ENCODE measurements at places on chromosomes 5 and 9.
A peak's percentile ranks its signal among the peaks of the same experiment; 100 is the strongest.

DNA sequence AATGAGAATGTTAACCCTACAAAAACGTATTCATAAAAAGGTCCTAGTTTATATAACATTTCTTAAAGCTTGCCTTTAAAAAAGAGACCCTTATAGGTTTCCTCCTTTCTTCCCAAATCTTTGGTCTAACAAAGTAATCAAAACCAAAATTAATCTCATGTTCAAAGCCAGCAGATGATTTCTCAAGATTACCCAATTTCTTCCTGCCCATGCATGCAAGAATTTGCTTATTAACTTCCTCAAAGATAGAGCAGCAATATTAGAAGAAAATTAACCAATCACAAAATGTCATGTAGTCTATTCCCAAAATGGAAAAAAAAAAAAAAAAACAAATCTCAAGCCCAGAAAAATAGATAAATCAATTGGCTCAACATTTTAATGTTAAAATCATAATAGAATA is 114.9 kb downstream of the MLLT3 start:
- DNase-seq, result no peak

GRCh38 chr5:158898185-158899177 is 201.2 kb downstream of the EBF1 start:
- no peak for DNase-seq

- DNase-seq, result no peak
Measured at GRCh38 chr5:39186289-39186688, 33.1 kb downstream of the FYB1 start.

- no peak for DNase-seq
Measured at GRCh38 chr9:93209097-93209496, 25.2 kb downstream of the WNK2 start.

DNA sequence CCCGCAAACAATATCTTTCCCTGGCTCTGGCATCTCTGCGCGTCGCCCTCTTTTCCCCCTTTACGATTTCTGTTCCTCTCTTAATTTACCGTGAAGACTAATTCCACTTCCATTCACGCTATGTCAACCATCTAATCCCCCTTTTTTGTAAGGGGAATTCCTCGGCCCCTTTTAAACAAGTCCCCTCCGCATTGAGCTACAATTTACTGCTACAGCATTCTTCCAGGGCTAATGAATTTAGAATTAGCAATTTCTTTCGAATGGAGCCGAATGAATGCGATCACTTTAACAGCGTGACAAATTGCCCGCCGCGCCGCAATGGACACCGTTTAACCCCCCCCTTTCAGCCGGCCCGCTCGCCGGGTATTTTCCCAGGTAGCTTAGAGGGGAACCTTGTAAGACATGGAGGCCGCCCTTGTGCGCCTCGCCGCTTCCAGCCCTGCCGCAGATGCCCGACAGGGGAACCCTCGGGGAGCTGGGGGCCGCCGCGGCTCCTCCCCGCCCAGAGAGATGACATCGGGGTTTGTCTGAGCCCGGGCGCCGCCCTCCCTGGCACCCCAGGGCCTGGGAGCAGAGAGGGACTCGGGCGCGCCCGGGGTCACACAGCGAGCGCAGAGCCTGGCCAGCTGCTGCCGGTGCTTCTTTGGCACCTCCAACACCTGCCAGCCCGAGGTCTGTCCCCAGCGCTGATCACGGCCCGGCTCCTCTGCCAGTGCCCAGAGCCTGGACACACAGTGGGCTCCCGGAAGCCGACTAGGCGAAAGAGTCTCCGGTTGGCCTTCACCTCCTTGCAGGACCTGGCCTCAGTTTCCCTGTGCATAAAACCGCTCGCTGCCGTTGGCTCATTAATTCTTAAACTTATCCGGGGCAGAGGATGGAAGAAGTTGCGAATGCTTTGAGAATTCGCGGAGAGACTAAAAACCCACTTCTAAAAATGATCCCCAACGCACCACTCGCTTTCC is 1.3 kb downstream of the PRDM12 start:
- no peak for DNase-seq

- DNase-seq, result no peak
Measured at GRCh38 chr9:86807367-86807976, 139.8 kb downstream of the GAS1 start.

GRCh38 chr9:70510157-70510770 is 95.8 kb upstream of the KLF9 start:
- DNase-seq, result peak; percentile 57

GRCh38 chr9:88974641-88975040 is 16.6 kb upstream of the S1PR3 start:
- no peak for DNase-seq

GRCh38 chr5:157613385-157614245 is 38.0 kb upstream of the ADAM19 start:
- no peak for DNase-seq

- DNase-seq, result no peak
Measured at GRCh38 chr5:3301306-3301705, 294.3 kb upstream of the IRX1 start.

- no peak for DNase-seq
Measured at GRCh38 chr9:124381170-124381945, 33.9 kb downstream of the PSMB7 start.

- DNase-seq, result no peak
Measured at GRCh38 chr5:109652096-109652495, 37.6 kb upstream of the MAN2A1 start.

DNA sequence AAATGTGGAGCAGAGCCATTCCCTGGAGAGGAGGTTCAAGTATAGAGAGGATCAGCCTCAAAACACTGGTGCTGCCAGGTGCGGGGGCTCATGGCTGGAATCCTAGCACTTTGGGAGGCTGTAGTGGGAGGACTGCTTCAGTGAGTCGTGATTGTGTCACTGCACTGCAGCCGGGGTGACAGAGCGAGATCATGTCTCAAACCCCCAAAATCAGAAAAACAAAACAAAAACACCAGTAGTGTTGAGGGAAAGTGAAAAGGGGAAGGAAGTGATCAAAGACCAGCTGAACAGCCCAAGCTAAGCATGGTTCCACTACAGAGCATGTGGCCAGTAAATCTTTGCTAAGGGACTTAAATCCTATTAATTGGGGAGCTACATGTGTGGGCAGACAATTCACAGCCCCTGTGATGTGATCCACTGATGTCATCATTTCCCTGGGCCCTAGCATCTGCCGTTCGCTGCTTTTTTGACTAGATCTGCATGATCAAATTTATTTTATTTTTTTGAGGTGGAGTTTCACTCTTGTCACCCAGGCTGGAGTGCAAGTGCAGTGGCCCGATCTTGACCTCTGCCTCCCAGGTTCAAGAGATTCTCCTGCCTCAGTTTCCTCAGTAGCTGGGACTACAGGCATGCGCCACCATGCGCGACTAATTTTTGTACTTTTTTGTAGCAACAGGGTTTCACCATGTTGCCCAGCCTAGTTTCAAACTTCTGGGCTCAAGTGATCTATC is 2.7 kb upstream of the PCBD2 start:
- DNase-seq, result no peak

DNA sequence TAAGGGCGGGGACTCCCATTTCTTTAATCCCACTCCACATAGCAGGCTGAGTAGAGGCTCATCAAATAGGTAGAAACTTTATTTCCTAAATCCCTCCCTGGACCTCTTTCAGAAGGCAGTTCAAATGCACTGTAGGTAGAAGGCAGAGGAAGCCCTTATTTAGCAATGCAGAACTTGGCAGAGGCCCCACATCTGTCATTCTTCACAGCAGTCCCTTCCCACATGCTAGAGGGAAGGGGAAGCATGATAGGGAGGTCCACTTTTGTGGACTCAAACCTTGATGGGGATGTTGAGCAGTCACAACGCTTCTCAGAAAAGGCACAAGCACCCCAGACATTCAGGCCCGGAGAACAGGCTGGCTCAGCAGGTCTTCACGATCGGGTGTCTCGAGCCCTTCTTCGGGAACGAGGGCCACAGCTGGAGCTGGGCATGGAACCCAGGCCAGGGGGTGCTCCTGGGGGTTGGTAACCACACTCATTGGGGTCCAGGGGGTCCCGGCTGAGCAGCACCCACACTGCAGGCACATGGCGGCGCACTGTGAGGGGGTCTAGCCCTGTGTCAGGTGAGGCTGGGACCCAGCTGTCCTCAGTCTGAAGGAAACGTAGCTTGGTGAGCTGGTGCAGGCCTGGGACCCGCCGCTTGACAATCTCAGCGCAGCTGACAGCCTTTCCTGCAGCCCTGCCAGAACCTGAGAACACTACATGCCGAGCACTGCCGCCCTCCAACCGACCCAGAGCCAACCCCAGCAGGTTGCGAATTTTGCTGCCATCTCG is 1.3 kb downstream of the RPP25L start:
- DNase-seq, result no peak

DNA sequence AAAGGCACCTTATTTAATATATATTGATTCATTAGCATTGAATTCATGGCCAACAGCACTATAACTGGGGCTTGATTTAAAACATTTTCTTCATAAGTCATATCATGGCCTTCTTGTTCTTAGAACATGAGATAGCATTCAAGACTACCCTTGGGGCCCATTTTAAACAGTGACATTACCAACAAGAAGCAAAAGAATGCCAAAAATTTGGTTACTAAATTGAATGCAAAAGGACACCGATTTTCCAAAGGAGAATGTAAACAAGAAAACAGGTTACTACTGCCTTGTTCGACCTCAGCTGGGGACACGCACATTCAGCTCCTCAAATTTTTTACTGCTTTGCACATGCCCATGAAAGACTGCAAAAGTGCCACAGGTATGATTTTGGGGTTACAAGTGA is 219.4 kb upstream of the TLE4 start:
- no peak for DNase-seq

DNA sequence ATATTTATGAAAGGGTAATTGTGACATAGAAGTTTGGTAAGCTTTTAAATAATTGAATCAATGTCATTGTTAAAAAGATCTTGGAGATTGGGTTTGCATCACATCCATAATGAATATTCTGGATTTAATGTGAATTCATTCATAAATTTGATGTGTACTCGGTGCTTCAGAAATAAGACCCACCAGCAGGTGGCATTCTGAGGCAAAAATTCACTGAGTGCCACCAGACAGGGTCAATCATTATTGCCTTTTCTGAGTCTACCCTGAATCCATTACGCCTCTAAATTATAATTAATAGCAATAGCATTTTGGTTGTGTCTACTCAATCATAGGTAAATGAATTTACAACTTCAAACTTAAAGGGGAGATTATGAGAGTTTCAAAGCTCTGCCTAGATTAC is 1.0 kb downstream of the TRPC7 start:
- DNase-seq, result no peak

- no peak for DNase-seq
Measured at GRCh38 chr5:104606258-104606829, 1043.8 kb upstream of the NUDT12 start.

GRCh38 chr9:94649100-94649819 is 9.9 kb upstream of the FBP1 start:
- DNase-seq, result no peak

- no peak for DNase-seq
Measured at GRCh38 chr5:170466553-170466952, 37.3 kb upstream of the KCNIP1 start.

DNA sequence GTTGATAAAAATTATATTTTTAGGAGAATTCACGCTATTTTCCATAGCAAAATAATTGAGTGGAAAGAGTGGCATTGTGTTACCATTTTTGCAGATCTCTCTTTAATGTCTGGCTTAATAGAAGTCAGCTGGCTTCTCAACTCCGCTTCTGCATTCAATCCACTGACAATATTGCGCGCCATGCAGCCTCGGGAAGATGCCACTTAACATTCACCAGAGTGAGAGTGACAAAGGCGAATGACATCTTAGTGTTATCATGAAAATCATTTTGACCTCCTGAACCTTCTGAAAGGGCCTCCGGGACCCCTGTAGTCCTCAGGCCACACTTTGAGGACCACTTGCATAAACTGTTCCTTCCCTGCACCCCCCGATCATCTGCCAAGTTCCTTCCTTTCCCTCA is 80.1 kb upstream of the ORM1 start:
- DNase-seq, result no peak

DNA sequence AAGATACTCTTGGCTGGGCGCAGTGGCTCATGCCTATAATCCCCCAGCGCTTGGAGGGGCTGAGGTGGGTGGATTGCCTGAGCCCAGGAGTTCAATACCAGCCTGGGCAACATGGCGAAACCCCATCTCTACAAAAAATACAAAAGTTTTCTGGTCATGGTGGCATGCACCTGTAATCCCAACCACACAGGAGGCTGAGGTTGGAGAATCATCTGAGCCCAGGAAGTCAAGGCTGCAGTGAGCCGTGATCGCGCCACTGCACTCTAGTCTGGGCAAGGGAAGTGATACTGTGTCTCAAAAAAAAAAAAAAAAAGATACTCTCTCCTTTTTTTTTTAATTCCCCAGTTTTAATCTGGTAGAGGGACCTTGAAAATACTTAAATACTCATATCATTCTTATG is 15.0 kb downstream of the ANKRD33B start:
- no peak for DNase-seq

DNA sequence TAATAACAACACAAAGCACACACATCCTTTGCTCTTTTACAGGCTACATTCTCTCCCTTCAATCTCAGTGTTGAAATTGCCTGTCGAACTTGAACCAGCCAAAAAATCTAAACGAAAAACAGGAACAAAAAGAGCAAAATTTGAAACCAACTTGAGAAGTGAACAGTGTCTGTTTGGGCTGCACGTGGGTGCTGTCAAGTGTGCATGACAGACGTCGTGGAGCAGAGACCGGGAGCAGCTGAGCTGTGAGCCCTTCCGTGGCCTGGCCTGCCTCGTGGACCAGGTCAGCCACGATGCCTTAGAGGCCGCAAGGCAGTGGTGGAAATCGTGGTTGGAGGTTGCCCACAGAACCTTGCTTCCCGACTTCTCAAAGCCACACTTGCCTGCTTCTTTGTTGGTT is 34.8 kb upstream of the DENND1A start:
- no peak for DNase-seq

- no peak for DNase-seq
Measured at GRCh38 chr5:98969400-98969799, 40.6 kb upstream of the CHD1 start.

- DNase-seq, result no peak
Measured at GRCh38 chr9:99052815-99053715, 51.8 kb upstream of the TGFBR1 start.

DNA sequence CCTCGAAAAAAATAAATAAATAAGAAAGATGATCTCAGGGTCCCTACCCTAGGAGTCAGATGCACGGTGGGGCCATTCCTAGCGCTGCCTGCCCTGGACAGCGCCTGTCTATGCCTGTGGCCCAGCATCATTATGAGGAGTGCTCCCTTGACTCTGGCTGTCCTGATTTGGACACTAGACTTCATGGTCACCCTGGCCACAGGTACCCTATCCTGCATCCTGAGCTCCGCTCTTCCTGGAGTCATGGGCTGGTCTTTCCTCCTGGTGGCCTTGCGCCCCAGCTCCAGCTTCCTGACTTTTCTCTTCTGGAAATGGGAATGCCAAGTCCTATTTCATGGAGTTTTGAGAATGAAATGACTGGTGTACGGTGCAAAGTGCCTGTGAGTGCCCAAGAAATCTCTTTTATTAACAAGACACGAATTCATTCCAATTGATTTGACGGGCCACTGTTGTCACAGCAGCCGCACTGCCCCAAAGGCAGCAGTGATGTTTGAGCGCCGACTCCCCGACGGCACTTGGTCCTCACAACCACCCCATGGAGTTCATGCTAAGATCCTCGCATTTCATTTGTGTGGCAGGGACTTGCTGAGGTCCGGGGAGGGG is 564 bp upstream of the AIF1L start:
- no peak for DNase-seq

Data from liver (tissue), 10 donors.